ENCODE measurements at places on chromosomes 1 and 21. TPM values are rescaled to one million over a fixed set of nuclear protein-coding genes. Genes with fewer than 3 reads are reported as not detected.

- no peak for DNase-seq
Measured at GRCh38 chr1:117232531-117232930, 21.8 kb upstream of the VTCN1 start.

DNA sequence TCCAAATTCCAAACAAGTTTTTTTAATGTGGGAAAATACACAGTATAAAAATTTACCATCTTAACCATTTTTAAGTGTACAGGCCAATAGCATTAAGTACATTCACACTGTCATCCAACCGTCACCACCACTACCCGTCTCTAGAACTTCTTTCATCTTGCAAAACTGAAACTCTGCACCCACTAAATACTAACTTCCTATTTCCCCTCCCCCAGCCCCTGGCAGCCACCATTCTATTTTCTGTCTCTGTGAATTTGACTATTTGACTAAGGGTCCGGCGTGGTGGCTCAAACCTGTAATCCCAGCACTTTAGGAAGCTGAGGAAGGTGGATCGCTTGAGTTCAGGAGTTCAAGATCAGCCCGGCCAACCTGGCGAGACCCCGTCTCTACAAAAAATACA is 36.1 kb downstream of the CLSTN1 start:
- DNase-seq, result peak; percentile 44

- DNase-seq, result no peak
Measured at GRCh38 chr1:47569681-47570470, 132.0 kb downstream of the FOXD2 start.

DNA sequence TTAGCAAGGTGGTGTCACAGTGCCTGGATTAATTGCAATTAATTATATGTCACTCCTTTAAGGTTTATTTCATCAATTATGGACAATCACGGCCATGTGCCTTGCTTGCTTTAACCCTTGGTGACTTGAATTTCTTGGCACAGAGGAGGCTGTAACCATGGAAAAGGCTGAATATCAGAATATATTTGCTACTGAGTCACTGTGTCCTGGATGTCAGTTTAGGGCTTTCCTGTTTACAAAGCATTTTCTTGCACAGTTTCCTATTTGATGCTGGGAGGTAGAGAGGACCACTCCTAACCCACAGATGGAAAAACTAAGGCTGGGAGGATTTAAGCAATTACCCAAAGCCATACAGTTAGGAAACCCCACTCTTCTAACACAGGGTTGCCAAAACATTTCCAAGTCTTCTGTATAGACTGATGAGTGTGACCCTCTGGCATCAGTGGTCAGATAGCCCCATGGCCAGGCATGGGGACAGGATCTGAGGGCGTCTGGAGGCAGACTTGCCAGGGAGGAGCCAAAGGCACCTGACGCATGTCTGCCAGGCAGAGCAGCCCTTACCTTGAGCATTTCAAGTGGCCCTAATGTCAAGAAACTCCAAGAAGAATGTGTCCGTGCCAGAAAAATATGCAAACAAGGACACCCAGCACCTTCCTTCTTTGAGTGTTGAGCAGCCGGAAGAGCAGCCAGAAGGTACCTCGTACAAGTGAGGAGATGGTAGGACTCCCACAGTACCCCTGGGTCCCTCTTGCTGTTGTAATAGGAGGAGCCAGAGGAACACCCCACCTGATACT is 34.4 kb downstream of the KCNN3 start:
- no peak for DNase-seq

GRCh38 chr1:111909030-111909429 is 80.4 kb downstream of the KCND3 start:
- DNase-seq, result no peak

GRCh38 chr1:25003457-25004190 is 73.5 kb upstream of the RUNX3 start:
- DNase-seq, result no peak

Gene UMODL1
- total RNA-seq, result not detected

Gene FAM72D
- 7.9 TPM for total RNA-seq

- DNase-seq, result no peak
Measured at GRCh38 chr1:78155121-78155520, 109.4 kb downstream of the GIPC2 start.

Gene CCDC190
- not detected for total RNA-seq

DNA sequence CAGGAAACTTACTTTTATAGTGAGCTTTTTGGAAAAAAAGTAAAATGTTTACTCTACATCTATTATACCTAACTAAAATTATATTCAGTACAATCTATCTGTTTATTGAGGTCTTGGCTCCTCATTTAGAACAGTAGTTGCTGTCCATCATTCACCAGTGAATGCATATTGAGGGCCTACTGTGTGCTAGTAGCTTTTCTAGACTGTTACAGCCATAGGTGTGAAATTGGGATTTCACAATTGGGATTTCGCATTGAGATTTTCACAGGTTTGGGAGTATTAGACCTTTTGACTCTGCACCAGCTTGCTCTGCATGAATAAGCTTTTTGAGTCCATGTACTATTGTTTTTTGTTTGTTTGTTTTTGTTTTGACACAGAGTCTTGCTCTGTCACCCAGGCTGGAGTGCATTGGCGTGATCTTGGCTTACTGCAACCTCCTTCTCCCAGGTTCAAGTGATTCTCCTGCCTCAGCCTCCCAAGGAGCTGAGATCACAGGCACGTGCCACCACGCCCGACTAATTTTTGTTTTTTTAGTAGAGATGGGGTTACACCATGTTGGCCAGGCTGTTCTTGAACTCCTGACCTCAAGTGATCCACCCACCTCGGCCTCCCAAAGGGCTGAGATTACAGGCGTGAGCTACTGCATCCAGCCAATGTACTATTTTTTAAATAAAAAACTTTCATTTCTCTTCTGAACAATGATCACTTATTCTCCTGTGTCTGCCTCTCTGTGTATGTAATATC is 47.2 kb upstream of the ERRFI1 start:
- DNase-seq, result no peak

Gene HSF2BP
- 0.97 TPM for total RNA-seq

Gene ZBTB8A
- 0.96 TPM for total RNA-seq

DNA sequence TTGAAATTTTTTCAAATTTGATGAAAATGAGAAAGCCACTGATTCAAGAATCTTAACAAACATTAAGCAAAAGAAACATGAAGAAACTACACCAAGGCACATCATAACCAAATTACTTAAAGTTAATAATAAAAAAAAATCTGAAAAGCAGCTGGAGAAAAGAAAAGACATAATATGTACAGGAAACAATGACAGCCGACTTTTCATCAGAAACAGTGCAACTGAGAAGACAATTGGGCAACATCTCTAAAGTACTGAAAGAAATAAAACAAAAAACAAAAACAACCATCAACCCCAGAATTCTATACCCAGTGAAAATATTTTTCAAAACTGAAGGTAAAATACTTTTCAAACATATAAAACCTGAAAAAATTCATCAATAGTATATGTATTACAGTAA is 73.8 kb upstream of the DMRTA2 start:
- no peak for DNase-seq

GRCh38 chr21:29335720-29336119 is 37.0 kb downstream of the BACH1 start:
- DNase-seq, result no peak

Gene CCDC17
- 2.5 TPM for total RNA-seq

Gene CLIC6
- 1.3 TPM for total RNA-seq

- no peak for DNase-seq
Measured at GRCh38 chr1:211639475-211640300, 35.7 kb downstream of the NEK2 start.

GRCh38 chr1:112579801-112580510 is 39.0 kb downstream of the ST7L start:
- no peak for DNase-seq

Gene GPR37L1
- not detected for total RNA-seq

Gene S1PR1
- total RNA-seq, result 71.0 TPM
